ENCODE measurements at places on chromosomes 3 and 15.

- DNase-seq: peak; percentile 43
Observed at GRCh38 chr3:10738688-10739372, 77.2 kb upstream of the SLC6A11 start.

- no peak for DNase-seq
Observed at GRCh38 chr3:23342343-23342742, 139.2 kb downstream of the UBE2E2 start.

DNA sequence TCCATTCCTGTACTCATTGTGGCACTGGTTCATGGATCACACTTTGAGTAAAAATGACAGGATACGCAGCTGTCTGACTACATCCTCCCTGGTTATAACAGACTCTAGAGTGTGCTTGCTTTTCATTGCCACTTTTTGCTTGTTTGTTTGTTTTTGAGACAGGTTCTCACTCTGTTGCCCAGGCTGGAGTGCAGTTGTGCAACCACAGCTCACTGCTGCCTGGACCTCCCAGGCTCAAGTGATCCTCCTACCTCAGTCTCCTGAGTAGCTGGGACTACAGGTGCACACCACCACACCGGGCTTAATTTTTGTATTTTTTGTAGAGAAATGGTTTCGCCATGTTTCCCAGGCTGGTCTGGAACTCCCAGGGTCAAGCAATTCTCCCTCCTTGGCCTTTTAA is 89.3 kb upstream of the ROBO2 start:
- no peak for DNase-seq

DNA sequence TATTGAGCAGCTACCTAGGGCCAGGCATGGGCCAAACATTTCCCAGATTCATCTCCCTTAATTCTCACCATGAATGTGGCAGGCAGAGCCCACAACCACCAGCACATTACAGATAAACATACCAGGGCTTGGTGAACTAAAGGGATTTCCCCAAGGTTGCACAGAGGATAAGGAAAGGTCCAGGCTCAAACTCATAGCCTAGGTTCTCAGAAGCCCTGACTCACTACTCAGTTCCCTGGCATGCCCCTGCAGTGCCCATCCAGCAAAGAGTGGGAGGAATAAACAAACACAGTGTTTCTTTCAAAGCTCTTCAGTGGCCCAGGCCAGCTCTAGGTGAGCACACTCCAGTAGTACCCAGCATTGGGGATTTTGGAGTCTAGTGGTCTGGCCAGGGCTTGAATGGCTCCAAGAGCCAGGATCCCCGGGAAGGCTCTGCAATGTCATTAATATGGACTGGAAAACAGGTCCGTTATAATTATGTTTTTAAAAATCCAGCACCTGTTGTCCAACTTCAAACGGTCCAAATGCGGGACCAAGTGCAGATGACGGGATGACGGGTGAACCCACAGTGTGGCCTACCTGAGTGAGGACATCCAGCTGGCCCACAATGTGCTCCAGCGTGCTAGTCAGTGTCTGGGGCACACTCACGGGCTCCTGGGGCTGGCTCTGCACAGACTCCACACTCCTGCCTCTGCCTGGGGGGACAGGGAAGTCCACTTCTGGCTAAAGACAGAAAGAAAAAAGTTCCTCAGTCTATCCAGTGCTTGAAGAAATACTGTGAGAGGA is 39.8 kb upstream of the DUSP7 start:
- no peak for DNase-seq

DNA sequence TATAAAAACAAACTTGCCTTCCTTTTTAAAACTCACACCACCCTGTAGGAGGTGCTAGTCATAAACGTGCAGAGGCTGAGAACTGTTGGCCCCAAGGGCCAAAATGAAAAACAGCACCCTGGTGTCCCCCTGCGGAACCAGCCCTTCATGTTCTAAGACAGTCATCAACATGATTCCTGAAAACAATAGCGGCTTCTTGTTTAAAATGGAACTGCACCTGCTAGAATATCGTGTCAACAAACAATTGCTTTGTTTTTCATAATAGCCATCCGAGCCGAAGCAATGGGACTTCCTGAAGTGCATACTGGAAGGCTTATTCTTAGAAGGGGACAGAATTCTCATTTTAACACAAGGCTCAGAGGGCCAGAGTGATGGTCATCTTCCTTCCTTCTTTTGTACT is 43.7 kb downstream of the MECOM start:
- DNase-seq: no peak

- DNase-seq: no peak
Observed at GRCh38 chr15:51338496-51338895, at the start of gene CYP19A1. TSS of gene CYP19A1 (minus strand) at chr15:51338596. CDS start at chr15:51242912, 95,684 bp downstream.

DNA sequence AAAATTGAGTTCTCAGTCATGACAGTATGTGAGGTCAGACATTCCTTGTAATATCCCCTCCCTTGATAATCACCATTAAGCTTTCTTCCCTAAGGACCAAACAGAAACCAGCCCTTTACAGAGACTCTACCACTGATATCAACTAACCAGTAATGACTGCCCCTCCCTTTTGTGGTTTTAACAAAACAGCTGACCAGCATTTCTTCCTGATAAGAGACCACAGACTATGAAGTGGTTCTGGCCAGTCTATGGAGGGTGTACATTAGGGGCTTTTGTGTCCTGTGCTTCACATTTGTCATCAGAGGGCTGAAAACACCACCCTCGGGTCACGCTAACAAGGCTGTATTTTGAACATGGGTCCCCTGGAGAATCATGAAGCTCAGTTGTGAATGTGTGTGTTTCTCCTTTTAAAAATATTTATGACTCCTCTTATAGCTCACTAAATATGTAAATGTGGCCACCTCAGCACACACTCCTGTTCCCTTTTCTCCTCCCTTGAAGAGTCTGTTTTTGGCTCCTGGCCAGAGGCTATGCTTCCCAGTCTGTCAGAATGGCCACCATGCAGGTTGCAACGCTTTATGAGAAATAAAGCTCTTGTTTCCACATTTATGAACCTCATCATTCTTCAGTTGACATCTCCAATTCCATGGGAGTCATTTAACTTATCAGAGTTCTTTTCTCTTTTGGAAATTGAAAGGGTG is 239.3 kb downstream of the CPNE4 start:
- peak; percentile 5 for DNase-seq

- no peak for DNase-seq
Observed at GRCh38 chr15:67736810-67737209, 88.5 kb upstream of the SKOR1 start.

GRCh38 chr3:31955581-31955980 is 25.5 kb downstream of the OSBPL10 start:
- no peak for DNase-seq

GRCh38 chr3:105774444-105775180 is 94.2 kb downstream of the CBLB start:
- no peak for DNase-seq

DNA sequence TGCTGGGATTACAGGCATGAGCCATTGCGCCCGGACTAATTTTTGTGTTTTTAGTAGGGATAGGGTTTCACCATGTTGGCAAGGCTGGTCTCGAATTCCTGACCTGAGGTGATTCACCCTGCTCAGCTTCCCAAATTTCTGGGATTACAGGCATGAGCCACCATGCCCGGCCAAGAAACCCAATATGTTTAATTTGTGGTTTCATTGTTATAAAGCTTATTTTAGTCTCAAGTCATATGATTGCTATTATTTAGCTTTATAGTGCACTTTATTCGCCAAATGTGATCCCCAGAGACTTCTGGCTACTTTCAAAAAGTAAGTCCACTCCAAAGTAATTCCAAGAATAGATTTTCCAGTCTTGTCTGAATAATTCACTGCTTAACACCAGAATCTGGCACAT is 19.3 kb upstream of the SLC4A7 start:
- DNase-seq: no peak

GRCh38 chr15:79815468-79815867 is 81.3 kb downstream of the MTHFS start:
- DNase-seq: no peak

DNA sequence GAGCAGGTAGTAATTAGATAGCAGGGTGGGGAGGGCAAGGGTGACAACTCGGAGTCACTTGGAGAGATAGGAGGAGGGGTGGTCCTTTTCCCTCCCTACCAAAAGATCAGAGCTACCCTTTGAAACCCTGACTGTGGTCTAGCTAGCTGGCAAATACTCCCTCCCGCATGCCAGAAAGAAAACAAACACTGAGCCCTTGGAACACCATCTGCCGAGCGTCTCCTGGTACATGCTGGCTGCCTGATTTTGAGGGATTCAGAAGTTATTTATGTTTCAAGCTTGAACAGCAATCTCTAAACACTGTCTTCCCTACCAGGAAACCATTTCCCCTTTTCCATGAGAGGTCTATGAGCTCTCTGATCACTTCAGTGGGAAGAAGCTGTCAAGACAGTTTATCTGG is 291.6 kb upstream of the CFAP20DC start:
- DNase-seq: no peak

DNA sequence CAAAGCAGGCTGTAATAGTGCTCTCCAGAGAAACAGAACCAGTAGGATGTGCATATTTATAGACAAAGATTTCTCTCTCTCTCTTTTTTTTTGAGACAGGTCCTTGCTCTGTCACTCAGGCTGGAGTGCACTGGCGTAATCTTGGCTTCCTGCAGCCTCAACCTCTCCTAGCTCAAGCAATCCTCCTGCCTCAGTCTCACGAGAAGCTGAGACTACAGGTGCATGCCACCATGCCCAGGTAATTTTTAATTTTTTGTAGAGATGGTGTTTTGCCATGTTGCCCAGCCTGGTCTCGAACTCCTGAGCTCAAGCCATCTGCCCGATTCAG is 67.1 kb upstream of the CHD2 start:
- no peak for DNase-seq

DNA sequence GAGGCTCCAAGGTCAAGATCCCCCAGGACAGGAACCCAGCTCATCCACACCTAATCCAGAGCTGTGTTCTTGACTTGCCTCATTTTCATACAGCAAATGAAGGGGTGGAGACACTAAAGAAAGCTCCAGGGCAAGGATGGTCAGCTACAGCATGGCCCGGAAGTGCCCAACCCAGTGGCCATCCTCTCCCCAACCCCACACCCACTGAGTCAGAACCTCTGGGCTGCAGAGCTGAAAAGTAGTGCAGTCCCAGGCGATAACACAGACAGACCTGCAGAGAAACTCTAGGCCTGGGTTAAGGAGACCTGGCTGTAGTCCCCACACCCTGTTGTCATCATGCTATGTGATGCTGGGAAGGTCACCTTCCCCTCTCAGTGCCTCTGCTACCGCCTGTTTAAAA is 85.3 kb downstream of the SEMA5B start:
- DNase-seq: no peak

DNA sequence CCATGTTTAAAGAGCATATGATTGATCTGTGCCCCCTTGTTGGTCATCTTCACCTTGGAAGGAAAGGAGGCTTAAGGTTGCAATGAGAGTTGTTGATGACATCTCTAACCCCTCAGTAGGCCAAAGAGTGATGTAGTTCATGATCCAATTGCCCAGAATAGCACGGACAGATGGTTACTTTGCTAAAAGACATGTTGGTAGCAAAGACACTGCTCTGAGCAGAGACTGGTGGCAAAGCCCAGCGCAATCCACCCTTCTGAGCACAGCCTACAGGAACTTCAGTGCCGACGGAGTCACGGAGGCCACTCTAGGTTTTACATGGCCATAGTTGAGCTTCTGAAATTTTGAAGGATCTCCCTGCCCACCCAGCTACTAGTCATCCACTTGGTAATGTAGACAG is 21.8 kb downstream of the FBXO45 start:
- DNase-seq: no peak

DNA sequence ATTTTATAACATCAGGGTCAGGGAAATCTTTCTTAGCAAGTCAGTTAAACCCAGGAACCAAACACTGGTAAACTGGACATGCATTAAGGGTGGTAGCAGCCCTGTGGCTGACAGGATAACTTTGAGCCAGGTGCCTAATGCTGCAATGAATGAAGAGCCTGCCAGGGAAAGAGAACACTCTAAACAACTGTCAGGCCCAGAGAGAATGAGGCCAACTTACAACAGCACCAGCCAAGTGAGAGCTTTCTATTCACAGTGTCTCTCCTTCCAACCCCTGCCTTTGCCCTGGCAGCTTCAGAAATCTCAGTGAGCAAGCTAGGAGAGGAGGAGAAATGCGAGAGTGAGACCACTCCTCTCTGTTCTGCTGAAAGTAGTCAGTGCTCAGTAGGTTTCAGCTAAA is 50.4 kb upstream of the ATP2C1 start:
- no peak for DNase-seq

DNA sequence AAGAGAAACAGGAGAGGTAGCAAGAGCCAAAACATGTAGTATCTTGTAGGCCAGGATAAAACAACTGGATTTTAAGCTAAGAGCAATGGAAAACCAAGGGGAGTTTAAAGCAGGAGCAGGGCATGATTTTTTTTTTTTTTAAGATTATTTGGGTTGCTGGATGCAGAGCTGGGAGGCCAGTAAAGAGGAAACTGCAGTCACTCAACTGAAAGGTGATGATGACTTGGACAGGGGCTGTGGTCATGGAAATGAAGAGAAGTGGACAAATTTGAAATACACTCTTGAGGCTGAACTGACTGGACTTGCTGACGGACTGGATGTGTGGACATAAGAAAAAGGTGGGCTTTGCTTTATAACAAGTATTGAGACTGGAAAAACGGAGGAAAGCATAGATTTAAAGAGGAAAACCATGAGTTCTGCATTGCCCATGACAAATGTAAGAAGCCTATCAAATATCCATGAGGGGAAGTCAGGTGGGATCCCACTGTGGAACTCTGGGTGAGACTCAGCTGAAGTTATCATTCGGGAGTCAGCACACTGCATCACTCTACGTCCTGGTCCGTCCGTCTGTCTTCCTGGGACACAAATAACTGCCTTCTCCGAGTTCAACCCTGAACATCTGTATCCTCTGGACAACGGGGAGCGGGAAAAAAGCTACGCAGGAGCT is 688 bp downstream of the XPC start:
- DNase-seq: no peak

GRCh38 chr3:124277144-124277890 is 285.4 kb upstream of the ROPN1 start:
- no peak for DNase-seq

GRCh38 chr3:72533591-72534473 is 314.4 kb downstream of the SHQ1 start:
- DNase-seq: no peak

DNA sequence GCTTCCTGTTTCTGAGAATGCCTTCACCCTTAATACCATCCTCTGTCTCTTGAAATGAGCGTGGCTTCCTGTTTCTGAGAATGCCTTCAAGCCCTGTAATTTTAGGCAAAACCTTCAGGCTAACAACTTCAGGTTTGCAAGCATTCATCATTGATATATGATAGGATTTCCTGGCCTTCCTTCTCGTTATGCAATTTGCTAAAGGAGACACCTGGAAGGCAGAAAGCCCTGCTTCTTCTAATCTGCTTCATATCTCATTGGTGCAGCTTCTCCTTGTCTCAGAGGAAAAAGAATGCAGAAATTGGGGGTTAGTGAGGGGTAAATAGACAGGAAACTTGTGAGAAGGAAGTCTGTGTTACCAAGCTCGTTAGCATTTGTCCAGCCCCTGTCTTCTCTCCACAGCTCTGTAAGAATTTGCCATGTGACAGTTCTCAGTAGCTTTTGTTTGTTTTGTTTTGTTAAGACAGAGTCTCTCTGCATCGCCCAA is 7.3 kb downstream of the ARL6IP5 start:
- DNase-seq: no peak

- no peak for DNase-seq
Observed at GRCh38 chr3:179695672-179696313, 43.0 kb downstream of the USP13 start.
